ENCODE measurements at places on chromosomes 13 and 19.
A peak's percentile ranks its signal among the peaks of the same experiment; 100 is the strongest.

GRCh38 chr13:28719227-28720055 is 671 bp upstream of the SLC46A3 start:
- DNase-seq: no peak

GRCh38 chr19:55241143-55241934 is 12.8 kb upstream of the TMEM86B start:
- no peak for DNase-seq

GRCh38 chr13:26839682-26840081 is 79.1 kb upstream of the GPR12 start:
- no peak for DNase-seq

- DNase-seq: no peak
These were observed 849.2 kb upstream of the GPC6 start for GRCh38 chr13:92377396-92377795.

- DNase-seq: no peak
These were observed 171.5 kb downstream of the KATNAL1 start for GRCh38 chr13:30135868-30136267.

GRCh38 chr13:38872693-38873092 is 117.9 kb downstream of the STOML3 start:
- DNase-seq: peak; percentile 5

DNA sequence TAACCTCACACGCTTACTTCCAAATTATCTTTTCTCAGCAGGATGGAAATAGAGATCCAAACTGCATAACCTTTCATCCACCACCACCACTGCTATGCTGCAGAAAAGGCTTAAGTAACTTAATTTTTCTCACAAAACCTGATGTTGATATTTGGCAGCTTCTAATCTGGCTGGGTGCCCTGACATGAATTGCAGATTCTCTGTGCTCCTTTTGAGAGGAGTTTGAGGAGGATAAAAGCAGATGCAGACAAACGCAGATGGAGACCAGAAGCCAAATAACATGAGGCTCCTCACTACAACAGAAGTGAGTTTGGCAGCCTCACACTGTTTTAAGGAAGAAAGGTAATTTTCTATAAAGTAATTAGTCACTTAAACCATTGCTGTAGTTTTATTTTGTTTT is 646.2 kb upstream of the ATXN8OS start:
- no peak for DNase-seq

DNA sequence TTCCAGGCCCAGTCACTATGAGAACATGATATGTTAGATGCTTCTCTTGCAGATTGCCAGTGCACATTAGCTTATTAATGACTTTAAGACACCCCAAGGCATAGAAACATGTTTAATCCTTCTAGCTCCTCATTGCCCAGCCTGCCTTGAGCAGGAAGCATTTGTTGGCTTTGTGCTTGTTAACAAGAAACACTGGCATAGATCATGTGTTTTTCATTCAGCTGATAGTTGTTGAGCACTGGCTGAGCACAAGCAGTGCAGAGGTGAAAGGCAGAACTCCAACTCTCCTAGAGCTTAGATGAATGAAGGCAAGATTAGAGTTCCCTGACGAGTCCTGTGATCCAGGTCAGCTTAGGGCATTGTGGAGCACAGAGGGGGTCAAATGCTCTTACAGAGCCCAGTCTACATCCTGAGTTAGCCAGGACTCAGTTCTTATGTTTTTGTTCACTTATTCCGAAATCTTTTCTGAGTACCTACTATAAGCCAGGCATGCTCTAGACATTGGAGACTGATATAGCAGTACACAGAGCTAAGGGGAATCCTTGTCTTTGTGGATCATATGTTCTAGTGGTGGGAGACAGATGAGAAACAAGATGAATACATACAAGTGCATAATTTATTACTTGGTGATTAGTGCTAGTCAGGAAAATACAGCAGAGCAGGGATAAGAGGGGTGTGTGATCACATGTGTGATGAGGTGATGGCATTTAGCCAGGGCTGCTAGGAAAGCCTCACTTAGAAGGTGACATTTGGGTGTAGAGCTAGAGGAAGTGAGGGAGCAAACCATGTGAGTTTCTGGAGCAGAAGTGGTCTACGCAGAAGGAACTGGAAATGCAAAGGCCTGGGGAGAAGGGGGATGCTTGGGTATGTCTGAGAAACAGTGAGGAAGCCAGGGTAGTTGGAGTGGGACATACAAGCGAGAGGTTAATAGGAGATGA is 101.2 kb downstream of the WASF3 start:
- DNase-seq: no peak

DNA sequence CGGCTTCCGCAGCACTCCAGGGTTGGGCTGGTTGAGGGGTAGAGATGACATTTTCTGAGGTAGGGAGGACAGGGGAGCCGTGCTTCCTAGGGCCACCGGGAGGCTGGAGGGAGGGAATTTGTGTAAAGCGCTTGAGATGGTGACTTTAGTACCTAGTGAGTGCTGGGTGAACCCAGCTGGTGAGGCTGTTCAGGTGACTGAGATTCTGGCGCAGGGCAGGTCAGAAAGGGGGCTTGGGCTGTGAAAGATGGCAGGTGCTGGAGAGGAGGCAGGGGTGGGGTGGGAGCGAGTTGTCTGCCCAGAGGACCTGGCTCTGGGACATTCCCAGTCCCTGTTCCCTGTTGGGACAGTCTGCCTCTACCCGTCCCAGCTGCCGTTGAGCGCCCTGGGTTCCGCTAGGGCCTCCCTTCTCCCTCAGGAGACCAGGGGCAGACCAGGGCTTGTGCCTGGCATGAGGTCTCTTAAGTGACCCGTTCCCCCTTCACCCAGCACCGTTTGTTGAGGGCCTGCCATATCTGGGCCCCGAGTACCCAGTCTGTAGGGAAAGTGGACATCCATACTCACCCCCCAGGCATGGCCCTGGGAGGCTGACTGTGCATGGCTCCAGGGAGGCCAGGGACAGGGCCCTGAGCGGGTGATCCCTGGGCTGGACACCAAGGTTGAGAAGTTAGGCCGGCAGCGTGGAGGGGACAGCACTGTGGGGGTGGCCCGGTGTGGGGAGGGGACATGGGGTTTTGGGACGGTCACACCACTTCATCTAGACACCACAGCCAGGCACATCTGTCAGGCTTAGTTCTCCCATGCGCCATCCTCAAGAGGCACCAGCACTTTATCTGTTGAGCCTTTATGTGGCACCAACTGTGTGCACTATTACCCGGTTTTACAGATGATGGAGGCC is 5.0 kb downstream of the PTOV1 start:
- DNase-seq: no peak

DNA sequence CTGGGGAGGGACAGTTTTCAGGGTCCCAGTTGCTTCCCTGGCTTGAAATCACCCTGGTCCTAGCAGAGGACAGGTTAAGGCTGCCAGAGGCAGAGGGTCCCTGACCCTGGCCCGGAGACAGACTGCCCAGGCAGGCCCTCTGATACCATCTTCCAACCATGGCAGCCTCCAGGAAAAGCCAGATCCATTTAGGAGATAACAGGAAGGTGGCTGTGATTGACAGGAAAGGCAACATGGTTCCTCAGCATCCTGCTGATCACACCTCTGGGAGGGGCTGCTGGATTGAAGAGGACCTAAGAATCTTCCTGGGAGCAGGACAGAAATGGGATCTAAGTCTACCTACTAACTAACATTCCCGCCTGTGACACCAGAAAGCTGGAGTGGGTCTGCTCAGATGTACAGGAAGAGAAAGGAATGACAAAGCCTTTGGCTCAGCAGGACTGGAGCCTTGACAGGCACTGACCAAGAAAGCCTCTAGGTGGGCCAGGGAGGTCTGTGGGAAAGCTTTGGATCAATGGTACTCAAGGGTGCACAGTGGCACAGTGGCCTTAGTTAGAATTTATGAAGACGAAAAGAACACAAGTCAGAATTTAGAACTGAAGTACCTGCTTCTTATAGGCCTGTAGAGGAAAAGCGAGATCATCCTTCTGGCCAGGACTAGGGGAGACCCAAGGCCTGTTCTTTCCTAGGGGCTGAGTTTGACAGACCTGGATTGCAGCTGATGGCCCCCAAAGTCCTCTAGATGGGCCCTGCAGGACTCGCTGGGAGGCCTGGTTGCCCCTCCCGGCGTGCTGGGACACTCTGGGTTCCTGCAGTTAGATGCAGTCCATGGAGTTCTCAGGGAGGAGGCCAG is 2.3 kb upstream of the PRKACA start:
- no peak for DNase-seq

GRCh38 chr13:98782654-98783053 is 30.2 kb upstream of the SLC15A1 start:
- no peak for DNase-seq

- DNase-seq: no peak
These were observed 23.6 kb downstream of the PROZ start for GRCh38 chr13:113182046-113182445.

- no peak for DNase-seq
These were observed 40.5 kb upstream of the VSTM2B start for GRCh38 chr19:29485293-29485692.

- DNase-seq: peak; percentile 92
These were observed 7.3 kb downstream of the MRPL4 start for GRCh38 chr19:10259162-10259905.

DNA sequence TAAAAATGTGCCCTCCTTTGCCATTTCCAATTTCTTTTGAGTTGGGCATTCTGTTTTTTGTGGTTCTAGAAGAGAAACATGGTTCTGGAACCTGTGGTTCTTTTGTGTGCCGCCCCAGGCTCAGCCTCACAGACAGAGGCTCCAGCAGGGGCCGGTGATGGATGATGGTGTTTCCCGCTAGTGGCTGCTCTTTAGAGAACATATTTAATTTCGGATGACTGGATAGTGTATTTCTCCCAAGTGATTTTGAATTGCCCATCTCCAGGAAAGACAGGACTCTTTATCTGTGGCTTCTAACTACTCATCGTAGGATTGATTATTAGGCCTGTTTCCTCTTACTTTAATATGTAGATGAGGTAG is 75.2 kb downstream of the KL start:
- DNase-seq: no peak

Data from CD4-positive, alpha-beta T cell treated with Interleukin-2 at 100 ng/mL for 4 hours (primary cell).